ENCODE measurements at places on chromosomes 4 and X.

- DNase-seq, result no peak
Measured at GRCh38 chrX:66680451-66680850, 41.6 kb upstream of the EDA2R start.

- DNase-seq, result no peak
Measured at GRCh38 chrX:302975-303374, 15.6 kb downstream of the GTPBP6 start.

GRCh38 chr4:135724421-135724820 lies 1522.8 kb upstream of the PABPC4L start:
- no peak for DNase-seq

DNA sequence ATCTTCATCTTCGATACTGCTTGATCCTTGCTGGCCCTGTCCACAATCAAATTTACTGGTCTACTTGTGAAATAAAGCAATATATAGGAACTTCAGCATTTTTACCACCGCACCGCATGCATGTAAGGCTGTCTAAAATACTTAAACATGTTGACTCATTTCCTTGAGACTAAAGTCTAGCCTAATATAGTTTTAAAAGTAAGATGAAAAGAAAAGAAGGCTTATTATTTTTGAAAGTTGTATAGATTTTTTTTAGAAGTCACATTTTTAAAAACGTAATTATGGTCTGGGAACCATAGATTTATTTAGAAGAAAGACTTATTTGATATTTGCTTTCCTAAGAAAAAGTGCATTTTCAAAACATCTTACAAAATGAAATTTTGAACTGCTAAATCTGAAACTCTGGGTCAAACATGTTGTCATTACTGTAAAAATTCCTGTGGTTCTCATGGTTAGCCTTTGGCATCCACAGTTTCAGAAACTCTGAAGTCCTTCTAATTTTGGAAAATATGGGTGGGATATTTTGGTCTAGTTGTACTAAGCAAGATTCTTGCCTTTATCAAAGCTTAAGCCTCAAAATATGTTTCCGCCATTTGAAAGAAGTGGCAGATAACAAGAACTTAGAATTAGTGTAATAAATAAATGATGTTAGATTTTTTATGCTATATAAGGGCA lies 423.5 kb upstream of the CTSO start:
- no peak for DNase-seq

DNA sequence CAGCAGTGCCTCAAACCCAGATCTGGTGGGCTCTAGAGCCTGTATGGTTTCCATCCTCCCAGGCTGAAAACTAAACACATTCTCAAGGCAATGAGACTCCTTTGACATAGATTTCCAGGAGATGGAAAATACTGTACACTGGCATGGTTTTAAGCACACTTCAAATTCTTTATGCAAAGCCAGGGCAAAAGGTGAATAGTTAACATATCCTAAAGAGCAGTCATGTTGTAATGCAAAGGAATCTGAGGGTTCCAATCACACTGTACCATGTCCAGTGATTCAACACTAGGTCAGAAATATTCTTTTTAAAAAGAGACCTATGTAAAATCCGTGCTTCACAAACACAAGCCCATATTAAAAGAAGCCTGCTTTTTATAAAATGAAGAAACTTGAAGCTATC lies 195.3 kb downstream of the QDPR start:
- no peak for DNase-seq
